GM13976 (cell line): ENCODE measurements at places on chromosomes 5 and 9.
A peak's percentile ranks its signal among the peaks of the same experiment; 100 is the strongest.

DNA sequence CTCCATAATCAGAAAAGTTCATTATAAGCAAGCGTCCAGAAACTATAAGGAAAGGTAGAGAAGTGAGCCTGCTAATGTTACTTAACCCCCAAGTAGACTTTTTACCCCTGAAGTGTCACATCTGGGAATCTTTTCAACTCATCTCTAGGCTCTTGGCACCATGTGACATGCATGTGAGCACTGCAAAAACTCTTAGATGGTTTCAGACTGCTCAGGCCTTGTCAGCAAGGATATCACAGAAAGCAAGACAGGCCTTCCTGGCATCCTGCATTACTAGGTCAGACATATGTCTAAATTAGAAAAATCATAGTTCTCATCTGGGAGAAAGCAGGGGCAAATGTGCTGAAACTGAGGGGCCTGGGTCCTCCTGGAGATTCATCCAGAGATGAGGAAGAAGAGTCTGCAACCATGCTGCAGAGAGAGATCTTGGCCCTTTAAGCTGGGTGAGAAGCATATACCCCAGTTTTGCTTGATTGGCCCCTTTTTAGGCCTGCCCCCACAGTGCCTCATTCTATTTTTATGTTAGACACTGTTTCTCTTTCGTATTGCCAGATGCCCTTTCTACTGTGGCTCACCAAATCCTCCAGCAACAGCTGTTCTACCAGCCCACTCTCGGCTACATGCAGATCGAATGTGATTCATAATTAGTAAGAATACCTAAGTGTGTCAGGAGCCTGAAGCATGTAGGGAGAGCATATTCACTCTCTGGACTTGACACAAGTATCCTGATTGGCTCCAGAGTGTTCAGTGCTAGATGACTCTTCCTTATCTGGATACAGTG lies 19.0 kb downstream of the TMEM8B start:
- DNase-seq = peak; percentile 79

DNA sequence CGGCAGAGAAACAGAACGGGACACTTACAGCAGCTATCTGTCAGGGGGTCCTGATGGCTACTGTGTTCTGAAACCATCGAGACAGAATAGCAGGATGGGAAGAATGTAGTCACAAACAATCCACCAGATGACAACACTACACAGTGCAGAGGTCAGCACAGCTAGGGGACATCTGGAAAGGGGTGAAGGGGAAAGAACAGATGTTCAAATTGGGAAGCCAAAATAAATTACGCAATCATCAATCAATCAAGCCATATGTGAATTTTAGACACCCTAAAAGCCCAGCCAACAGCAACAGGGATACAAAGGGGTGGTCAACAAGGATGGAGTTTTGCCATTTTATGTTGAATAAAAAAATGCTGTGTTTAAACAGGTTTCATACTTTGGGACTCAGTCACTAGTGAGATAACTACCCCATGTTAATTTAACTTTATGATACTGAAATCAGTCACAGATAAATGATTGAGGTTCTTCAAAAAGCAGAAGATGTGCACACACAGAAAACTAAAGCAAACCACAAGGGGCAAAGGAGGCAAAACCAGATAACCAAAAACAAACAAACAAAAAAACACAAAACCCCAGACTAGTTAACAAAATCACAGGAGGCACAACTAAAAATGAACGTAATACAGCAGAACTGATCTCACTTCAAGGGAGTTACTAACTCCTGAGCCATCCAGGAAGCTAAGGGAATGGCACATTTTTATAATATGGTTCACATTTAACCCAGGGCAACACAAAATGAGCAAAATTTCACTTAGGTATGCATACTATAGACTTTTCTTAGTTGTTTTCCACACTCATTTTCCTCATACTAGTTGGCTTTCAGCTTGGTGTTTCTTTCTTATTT lies 65.9 kb downstream of the HABP4 start:
- DNase-seq = no peak

DNA sequence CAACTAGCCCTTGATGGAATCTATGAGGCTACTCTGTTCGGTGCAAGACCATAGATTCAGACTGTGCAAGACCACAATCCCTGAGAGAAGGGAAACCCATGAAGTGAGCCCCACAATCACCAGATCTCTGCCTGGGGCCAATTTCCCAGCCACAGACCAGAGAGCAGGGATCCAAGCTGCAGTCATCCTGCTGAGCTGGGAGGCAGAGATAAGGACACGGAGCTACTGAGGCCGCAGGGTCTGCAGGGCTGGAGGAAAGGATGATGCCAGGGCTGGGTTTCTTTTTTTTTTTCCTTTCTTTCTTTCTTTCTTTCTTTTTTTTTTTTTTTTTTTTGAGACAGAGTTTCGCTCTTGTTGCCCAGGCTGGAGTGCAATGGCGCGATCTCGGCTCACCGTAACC lies 47.7 kb upstream of the FUBP3 start:
- DNase-seq = no peak

GRCh38 chr9:31394015-31394473 lies 990.4 kb upstream of the ACO1 start:
- DNase-seq = peak; percentile 33

GRCh38 chr5:180271221-180271620 lies 20.7 kb downstream of the MAPK9 start:
- DNase-seq = no peak

- no peak for DNase-seq
Measured at GRCh38 chr9:703392-703791, 138.1 kb upstream of the DMRT1 start.

- no peak for DNase-seq
Measured at GRCh38 chr9:125486576-125486975, 220.4 kb downstream of the MAPKAP1 start.

- DNase-seq = no peak
Measured at GRCh38 chr9:37255944-37256862, 135.8 kb downstream of the ZCCHC7 start.

- no peak for DNase-seq
Measured at GRCh38 chr9:16143947-16144890, 591.4 kb downstream of the CCDC171 start.
